ENCODE measurements at places on chromosomes 4 and X.

DNA sequence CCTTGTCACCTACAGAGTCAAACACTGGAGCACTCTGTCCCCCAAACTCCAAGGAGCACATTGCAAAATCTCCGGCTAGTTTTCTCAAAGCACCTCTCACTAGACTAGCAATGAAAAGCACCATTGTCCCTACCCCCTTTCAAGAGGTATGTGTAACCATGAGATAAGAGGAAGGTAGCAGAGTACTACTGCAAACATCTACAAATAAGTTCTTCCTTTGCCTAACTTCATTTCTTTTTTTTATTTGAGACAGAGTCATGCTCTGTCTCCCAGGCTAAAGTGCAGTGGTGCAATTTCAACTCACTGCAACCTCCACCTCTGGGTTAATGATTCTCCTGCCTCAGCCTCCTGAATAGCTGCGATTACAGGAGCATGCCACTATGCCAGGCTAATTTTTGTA is 17.7 kb downstream of the PPP4R3C start:
- DNase-seq: no peak

GRCh38 chr4:126890383-126890782 is 742.4 kb upstream of the INTU start:
- no peak for DNase-seq

- DNase-seq: no peak
Observed at GRCh38 chr4:141771889-141772830, 135.8 kb downstream of the IL15 start.

GRCh38 chrX:103518571-103518970 is 718 bp downstream of the RAB40A start:
- DNase-seq: no peak

GRCh38 chr4:182175788-182176519 is 67.2 kb upstream of the TENM3 start:
- DNase-seq: no peak

GRCh38 chrX:118569676-118570075 is 74.1 kb downstream of the DOCK11 start:
- no peak for DNase-seq

DNA sequence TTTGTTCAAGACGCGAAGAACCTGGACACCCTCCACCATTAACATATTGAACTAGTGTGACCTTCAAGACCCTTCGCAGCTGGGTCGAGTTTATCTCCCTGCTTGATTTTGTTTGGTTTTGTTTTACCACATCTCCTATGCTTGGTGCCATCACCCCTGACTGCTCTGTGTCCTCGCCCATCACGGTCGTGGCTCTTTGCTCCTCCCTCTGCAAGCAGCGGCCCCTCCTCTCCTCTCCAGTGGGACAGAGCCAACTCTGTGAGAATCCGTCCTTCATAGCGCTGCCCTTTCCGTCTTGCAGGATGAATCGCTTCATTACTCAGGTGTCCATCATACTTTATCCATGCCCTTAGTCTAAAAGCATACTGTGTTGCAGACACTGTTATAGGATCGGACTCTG is 9.1 kb upstream of the FAM149A start:
- DNase-seq: no peak

DNA sequence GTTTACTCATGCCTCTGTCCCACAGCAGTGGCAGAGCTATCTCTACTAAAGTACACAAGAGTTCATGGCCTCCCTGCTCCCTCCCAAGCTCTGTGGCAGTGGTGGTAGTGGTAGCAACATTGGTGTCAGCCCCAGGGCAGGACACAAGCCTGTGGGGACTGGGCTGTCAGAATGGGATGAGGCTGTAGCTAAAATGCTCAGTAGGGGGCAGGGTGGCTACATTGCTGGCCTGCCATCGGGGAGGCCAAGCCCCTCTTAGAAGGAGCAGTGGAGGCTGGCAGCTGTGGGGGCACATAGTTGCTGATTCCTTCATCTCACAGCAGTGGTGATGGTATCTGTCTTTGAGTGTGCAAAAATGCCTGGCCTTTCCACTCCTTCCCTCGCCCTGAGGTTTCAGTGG is 461.7 kb downstream of the PCDH18 start:
- no peak for DNase-seq

- DNase-seq: no peak
Observed at GRCh38 chr4:40721730-40722171, 28.0 kb upstream of the NSUN7 start.

GRCh38 chr4:81607950-81608349 is 136.2 kb upstream of the RASGEF1B start:
- DNase-seq: no peak

DNA sequence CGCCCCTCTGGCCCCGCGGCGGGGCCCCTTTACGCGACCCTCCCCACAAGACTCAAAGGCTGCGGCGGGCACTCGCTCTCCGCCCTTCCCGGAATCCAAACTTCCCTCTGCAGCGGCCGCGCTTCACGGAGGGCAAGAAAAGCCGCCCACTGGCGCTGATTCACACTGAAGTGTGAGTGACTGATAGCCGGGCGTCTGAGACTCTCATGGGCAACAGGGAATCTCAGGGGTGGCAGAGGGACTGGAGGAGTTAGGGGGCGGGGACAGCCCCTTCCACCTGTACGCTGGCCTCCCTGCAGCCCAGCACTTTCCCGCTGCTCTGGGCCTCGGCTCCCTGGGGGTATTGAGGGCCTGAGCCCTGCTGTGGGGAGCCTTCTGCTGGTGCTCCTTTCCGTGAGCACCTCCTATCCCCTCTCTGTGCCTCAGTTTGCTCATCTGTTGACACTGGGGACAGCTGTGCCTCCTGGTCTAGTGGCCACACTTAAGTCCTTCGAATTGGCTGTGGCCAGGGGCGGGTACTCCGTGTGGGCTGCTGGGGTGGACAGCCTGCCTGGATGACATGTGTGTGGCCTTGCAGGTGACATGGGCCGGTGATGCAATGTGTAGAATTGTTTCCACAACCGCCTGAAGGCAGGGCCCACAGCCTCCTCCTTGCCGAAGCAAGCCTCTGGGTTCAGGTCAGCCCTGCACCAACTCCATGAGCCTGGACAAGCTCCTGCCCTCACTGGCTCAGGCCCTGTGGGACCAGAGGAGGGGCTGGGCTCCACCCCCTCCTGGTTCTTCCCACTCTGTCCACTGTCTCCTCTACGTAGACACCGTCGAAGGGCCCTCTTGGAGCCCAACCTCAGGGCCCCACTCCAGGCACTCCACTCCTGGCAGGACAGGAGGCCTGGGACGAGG is 951 bp downstream of the SH3BP2 start:
- DNase-seq: no peak

GRCh38 chr4:88743696-88744095 is 46.1 kb upstream of the NAP1L5 start:
- DNase-seq: peak; percentile 48

DNA sequence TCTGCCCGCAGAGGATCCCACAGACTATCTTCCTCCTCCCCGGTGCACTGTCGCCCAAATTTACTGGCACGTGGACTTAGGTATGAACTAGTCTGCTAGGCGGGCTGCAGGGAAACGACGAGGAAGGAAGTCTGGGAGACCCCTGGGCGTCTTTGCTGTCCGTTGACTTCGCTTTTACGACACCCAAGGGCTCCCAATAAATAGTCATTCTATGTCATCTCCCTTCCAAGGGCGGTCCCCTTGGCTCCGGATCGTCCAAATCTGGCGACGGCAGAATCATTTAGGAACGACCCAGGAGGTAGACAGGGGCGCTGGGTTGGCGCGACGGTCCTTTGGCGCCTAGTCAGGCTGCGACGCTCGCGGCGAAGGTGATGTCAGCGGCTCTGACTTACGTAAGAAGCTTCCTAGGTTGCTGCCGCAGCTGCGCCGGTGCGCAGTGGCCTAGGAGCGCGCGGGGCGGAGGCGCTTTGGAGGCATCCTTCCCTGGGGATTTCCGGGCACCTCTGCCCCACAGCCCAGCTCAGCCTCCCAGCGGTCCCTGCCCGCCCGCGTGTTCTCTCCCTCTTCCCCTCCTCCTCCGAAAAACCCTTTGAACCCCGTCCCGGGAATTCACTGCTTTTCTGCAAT is 2.2 kb downstream of the NHS start:
- DNase-seq: no peak

DNA sequence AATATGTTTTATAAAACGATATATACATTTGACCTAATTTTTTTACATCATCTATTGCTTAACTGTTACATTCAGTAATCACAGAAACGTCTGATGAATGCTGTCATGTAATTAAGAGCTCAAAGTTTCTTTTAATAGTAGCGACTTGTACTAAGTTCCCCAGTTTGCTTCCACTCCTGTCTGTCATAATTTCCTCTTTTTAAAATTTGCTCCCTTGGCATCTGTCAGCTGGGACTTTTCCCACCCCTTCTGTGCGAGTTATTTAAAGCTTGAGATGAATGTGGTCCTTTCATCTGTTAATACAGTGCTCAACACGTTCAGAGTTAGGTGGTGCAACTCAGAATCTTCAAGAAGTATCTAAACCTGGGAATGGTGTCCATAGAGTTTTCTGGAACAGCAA is 1.2 kb downstream of the RAP1GDS1 start:
- no peak for DNase-seq

DNA sequence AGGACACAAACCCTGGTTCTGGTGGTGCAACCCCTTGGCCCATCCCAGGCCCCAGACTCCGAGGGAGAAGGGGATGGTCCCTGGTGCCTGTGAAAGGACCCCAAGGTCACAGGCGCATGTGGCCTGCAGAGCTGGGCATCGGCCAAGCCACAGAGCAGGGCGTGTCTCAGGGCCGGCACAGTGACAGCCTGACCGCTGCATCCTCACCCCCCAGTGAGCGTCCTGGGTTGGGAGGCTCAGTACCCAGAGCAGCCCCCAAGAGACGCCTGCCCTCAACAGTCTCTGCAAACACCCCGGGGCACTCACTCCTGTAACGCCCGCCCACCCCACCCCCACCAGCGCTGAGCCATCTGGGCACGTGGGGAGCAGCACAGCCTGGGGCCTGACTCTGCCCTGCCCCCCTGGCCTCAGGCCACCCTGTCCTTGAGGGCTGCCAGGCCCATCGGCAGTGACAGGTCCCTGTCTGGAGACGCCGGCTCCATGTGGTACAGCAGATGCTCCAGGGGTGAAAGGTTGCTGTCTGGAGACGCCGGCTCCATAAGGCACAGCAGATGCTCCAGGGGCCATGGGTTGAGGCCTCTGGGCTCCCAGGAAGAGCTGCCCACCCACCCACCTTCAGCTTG is 24.5 kb upstream of the CPLX1 start:
- no peak for DNase-seq

DNA sequence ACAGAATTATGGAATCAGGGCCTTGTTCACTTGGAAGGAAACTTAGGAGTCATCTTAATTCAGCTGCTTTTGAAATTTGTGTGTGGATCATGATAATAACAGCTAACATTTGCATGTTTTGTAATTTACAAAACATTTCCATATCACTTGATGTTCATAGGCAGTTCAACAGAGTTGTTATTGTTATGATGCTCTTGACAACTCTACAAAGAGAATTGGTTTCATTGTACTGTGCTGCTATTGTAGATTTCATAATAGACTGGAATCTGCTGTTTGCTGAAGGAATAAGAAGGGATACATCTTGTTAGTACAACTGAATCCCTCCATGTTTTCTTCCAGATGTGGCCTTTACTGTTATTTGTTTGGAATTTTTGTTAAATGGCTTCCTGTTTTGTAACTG is 83.5 kb downstream of the CNKSR2 start:
- DNase-seq: no peak

DNA sequence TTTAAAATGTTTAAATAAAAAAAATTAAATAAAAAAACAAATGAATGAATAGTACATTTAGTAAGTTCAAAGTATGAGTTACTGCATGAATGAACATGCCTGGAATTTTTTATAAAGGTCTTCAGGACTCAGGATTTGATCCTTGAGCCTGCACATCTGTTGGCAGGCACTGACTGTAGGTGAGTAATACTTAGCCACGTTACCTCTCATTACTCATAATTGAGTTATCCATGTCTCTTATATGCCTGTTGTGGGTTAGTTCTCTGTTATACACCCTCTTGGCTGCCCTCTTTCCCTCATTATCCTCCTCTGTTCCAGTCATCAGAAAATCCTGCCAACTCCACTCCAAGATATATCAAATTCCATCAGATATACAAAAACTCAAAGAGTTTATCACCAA is 276.0 kb downstream of the FBXW7 start:
- DNase-seq: no peak

DNA sequence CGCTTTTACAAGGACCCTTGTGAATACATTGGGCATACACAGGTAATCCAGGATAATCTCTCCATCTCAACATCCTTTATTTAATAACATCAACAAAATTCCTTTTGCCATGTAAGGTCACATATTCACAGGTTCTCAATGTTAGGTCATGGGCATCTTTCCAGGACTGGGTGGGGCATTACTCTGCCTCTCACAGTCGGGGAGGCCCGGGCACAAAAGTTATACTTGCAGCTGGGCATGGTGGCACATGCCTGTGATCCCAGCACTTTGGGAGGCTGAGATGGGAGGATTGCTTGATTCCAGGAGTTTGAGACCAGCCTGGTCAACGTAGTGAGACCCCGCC is 93.7 kb upstream of the AP1S2 start:
- DNase-seq: no peak

DNA sequence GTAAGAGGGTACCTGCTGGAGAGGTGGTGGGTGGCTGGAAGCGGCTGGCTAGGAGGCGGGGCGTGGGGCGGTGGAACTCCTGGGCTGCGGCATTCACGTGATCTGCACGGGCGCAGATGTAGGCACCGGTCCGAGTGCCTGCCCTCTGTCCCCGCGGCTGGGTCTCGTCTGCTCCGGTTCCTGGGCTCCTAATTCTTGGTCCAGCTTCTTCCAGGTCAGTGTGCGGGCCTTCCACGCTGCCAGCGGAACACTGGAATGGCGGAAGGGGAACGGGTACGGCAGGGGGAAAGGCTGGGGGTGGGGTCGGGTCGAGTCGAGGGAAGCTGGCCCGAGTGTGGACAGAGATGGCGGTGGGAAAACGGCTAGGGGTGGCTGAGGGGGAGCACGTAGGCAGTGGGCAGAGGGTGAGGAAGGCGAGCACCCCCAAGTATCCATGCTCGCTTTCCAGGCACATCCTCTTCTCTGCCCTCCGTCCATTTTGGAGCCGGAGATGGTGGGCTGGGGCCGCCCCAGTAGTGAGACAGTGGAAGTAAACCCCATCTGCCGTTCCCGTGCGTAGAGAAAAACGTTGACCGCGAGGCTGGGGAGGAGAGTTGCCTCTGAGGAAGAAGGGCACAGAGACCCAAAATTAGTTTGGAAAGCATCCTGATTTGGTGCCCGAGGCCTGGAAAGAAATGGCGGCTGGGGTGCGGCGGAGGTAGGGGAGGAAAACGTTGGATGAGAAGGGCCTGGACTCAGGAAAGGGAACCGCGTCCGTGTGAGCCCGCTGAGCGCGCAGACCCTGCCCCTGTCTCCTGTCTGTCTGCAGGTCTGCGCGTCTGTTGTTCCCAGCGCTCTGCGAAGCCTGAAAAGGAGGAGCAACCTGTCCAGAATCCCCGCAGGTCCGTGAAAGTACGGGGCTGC is at the start of gene TCEAL4:
TSS of gene TCEAL4 (plus strand) at position 105 of the 903 bp plus-strand sequence. CDS start 1,161 bp downstream, outside the sequence.
- DNase-seq: no peak

GRCh38 chr4:112167794-112168193 is 22.5 kb downstream of the FAM241A start:
- no peak for DNase-seq

- no peak for DNase-seq
Observed at GRCh38 chr4:162791226-162791625, 375.5 kb downstream of the NAF1 start.

- DNase-seq: peak; percentile 12
Observed at GRCh38 chrX:152904151-152905080, 6.5 kb downstream of the ZNF185 start.

GRCh38 chrX:109830704-109831206 is 97.7 kb upstream of the ACSL4 start:
- DNase-seq: peak; percentile 20

- DNase-seq: no peak
Observed at GRCh38 chrX:19133231-19133630, 11.0 kb upstream of the ADGRG2 start.

GRCh38 chr4:26985873-26986272 is 125.2 kb downstream of the STIM2 start:
- no peak for DNase-seq

- no peak for DNase-seq
Observed at GRCh38 chrX:14228611-14229010, 198.9 kb upstream of the GEMIN8 start.

Measured in GM04504 (cell line).